H1 (cell line): ENCODE measurements at places on chromosomes 11 and 22.
A peak's percentile ranks its signal among the peaks of the same experiment; 100 is the strongest.

- peak; percentile 91 for DNase-seq
These were observed 194.8 kb downstream of the MIAT start for GRCh38 chr22:26852176-26852575.

- peak; percentile 32 for DNase-seq
These were observed 145.7 kb upstream of the B3GAT1 start for GRCh38 chr11:134557571-134558257.

- DNase-seq = no peak
These were observed 34.3 kb downstream of the AMOTL1 start for GRCh38 chr11:94802501-94802900.

- DNase-seq = no peak
These were observed 11.8 kb downstream of the RNF215 start for GRCh38 chr22:30375312-30375849.

DNA sequence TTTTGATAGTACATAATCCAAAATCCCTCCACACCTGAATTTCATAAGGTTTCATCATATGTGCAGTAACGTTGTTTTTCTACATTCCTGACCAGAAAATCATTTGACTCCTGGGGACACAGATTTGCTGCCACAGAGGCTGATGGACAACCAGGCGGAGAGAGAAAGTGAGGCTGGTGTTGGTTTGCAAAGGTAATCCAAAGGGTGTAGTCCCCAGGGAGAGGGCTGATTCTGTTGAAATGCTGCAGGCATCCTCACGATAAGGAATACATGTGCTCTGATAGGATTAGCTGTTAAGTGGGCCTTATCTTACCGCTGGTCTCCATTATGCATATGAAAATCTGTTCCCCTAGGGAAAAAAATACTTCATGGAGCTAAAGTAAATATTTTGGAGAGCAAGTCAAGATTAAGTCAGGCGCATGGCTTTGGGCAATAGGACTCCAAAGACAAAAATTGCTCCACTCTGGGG is 8.1 kb downstream of the APOL6 start:
- DNase-seq = no peak

DNA sequence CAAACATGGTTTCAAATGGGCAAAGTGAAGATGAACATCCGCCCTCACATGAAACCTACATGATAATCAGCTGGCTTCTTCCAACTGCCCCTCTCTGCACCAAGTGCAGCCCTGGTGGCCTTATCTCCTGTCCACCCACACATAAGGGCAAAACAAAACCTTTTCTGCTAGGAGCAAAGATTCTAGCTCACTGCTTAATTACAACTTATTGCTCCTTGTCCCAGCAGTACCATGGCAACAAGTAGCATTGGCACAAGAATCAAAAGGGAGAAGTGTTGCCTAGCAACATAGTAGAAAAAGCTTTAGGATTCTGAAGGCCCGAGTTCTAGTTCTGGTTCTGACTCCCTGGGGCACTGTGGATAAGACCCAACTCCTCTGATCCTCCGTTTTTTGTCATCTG is 68.7 kb upstream of the BMAL1 start:
- no peak for DNase-seq

GRCh38 chr11:61897387-61898246 is 6.3 kb upstream of the FADS3 start:
- peak; percentile 98 for DNase-seq

GRCh38 chr11:70255477-70256116 is 14.9 kb upstream of the PPFIA1 start:
- DNase-seq = no peak

GRCh38 chr11:47394322-47395222 is 13.8 kb upstream of the SLC39A13 start:
- no peak for DNase-seq

DNA sequence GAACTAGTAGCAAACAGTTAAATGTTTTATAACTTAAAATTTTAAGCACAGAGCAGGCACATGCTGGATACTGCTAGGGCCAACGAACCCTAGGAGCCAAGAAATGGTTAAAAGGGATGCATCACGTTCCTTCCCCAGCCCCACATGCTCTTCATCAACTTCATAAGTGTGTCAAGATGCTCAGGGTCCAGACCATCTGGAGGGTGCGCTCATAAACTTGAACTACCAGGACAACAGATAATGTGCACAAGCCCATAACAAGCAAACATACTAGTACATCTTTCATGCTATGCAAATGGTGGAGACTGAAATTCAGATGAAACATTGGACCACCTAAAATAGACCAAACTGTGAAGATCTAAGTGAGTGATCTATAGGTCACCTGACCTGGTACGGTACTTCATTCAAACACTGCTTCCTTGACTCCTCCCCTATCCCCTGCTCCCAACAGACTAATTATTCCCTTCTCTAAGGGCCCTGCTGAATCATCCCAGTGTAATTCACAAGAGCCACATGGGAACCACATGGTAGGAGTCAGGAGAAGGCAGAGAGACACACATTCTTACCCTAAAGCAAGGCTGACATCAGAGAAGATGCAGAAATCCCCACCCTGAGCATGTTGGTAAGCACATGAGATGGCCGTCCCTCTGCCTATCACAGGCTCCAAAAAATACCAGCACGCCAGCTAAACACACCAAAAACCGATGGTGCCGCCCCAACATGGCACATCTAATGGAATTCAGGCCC is 83.9 kb downstream of the ETS1 start:
- DNase-seq = no peak

GRCh38 chr11:66020212-66020611 is 6.1 kb downstream of the CATSPER1 start:
- no peak for DNase-seq

- no peak for DNase-seq
These were observed 39.4 kb downstream of the OR4C6 start for GRCh38 chr11:55701429-55701828.

- DNase-seq = no peak
These were observed 354.5 kb upstream of the ANO5 start for GRCh38 chr11:21838427-21838826.
